Kidney capillary endothelial cell (primary cell): ENCODE measurements at places on chromosomes 2 and 18.

GRCh38 chr2:168692132-168692744, 110.2 kb upstream of the NOSTRIN start:
- no peak for DNase-seq

DNA sequence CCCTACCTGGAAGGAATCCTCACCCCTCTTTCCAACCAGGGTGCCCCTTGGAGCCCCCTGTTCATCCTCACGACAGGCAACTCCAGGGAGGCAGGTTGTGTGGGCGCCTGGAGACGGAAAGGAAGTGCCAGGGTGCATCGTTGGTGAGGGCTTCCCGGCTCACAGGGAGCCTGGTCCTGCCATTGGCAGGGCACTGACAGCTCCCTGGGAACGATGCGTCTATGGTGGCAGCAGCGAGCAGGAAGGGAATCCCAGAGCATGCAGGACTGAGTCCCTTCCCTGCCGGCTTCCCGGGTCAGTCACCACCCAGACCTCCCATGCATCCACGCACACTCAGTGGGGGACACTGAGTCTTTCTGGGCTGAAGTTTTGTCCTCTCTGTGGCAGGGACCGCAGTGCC, 117.6 kb downstream of the INHBB start:
- DNase-seq, result no peak

DNA sequence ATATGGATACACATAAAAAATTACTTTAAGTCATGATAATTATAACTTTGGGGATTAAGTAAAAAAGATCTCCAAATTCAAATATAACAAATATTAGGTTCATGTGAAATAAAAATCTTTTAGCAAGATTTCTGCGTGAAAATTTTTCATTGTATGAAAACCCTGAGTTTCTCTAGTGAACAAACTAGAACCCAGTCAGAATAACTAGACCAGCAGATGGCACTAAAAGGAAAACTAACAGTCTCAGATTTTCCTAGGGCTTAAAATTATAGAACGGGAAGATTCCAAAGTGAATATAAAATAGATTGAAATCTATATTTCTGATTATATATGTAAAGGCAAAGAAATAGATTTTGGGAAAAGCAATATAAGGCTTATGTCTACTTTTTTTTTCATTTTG, 43.3 kb downstream of the TMEM200C start:
- DNase-seq, result no peak

DNA sequence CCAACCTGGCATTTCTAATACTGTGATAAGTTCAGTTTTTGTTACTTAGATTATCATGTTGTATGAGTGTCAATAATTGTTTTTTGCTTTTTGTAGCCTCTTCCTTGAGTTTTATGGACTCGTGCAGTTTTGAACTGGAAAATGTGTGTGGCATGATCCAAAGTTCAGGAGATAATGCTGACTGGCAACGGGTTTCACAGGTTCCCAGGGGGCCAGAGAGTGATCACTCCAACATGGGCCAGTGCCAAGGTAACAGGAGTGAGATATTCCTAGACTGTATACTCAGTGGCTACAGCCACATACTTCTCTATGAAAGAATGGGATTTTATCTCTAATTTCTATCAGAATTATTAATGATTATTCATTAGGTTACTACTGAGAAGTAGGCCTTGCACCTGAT, 18.2 kb downstream of the MEP1B start:
- no peak for DNase-seq

GRCh38 chr2:13193075-13193474, 476.3 kb downstream of the TRIB2 start:
- DNase-seq, result no peak

DNA sequence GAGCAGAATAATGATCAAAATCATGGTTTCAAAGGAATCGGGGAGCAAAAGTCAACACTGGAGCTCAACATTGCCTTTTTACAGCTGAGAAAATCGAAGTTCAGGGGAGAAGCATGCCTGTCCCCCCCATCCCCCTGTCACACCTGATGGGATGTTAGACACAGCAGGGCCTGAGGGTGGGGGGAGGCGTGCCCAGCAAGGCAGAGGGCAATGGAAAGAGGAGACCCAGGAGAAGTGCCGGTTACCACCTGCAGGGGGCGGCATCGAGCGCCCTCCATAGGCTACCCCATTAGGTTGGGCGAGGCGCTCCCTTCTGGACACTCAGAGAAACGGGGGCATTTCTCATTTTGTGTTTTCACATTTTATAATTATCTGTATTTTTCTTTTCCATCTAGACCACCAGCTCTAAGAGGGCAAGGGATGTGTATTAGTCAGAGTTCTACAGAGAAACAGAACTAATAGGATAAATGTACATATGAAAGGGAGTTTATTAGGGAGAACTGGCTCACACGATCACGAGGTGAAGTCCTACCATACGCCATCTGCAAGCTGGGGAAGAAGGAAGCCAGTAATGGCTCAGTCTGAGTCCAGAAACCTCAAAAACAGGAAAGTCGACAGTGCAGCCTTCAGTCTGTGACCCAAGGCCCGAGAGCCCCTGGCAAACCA, 271.3 kb downstream of the LRATD1 start:
- peak; percentile 2 for DNase-seq

- DNase-seq, result no peak
Observed at GRCh38 chr2:39786761-39787522, 7.9 kb upstream of the THUMPD2 start.

GRCh38 chr2:8086357-8086756, 595.5 kb upstream of the ID2 start:
- DNase-seq, result no peak

- DNase-seq, result no peak
Observed at GRCh38 chr18:35267161-35267651, 22.8 kb downstream of the ZSCAN30 start.

- no peak for DNase-seq
Observed at GRCh38 chr2:26849056-26849999, 1.4 kb downstream of the DPYSL5 start.

GRCh38 chr18:73879328-73879727, 268.3 kb downstream of the FBXO15 start:
- no peak for DNase-seq

GRCh38 chr18:56522816-56523215, 115.6 kb downstream of the TXNL1 start:
- DNase-seq, result no peak

- no peak for DNase-seq
Observed at GRCh38 chr2:50207881-50208280, 824.1 kb downstream of the NRXN1 start.

- DNase-seq, result no peak
Observed at GRCh38 chr2:104836841-104837240, 17.1 kb upstream of the POU3F3 start.

GRCh38 chr2:47494267-47495130, 91.5 kb downstream of the MSH2 start:
- DNase-seq, result no peak

- no peak for DNase-seq
Observed at GRCh38 chr2:190891372-190891771, 10.8 kb downstream of the GLS start.

GRCh38 chr2:1607236-1607920, 136.9 kb downstream of the PXDN start:
- DNase-seq, result no peak

DNA sequence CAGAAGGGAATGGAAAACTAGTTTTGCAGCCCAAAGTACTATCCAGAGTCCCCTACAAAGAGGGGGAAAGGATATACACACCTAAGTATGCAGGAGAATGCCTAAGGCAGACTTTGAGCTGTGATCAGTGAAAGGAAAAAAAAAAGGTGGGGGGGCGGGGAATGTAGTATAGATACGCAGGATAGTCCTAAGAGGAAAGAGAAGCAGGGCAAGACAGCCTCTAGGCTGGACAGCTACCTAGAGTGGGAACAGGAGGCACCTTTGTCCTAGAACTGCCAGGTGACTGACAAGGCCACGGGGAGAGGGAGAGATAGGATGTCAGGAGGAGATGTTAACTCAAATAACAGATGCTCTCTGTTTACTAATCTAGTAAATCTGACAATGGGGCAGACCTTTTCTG, 6.0 kb downstream of the REEP1 start:
- DNase-seq, result no peak

GRCh38 chr2:127185705-127186104, 34.4 kb downstream of the CYP27C1 start:
- peak; percentile 56 for DNase-seq

DNA sequence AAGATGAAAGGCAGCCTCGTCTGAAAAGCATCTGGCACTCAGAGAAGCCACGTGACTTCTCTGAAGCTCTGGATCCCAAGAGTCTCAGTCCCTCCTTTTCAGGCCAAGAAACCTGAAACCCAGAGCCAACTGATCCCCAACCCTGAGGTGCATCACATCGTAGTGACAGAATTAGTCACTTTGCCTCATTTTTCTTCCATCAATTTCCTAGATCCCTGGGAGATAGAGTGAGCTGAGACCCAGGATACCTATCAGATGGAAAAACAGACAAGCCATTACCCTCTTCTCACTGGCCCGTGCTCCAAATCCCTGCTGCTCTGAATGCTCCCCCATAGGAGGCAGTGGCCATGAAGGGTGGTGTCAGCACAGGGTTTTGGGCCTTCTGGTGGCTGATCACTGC, 113.1 kb downstream of the ALK start:
- no peak for DNase-seq

DNA sequence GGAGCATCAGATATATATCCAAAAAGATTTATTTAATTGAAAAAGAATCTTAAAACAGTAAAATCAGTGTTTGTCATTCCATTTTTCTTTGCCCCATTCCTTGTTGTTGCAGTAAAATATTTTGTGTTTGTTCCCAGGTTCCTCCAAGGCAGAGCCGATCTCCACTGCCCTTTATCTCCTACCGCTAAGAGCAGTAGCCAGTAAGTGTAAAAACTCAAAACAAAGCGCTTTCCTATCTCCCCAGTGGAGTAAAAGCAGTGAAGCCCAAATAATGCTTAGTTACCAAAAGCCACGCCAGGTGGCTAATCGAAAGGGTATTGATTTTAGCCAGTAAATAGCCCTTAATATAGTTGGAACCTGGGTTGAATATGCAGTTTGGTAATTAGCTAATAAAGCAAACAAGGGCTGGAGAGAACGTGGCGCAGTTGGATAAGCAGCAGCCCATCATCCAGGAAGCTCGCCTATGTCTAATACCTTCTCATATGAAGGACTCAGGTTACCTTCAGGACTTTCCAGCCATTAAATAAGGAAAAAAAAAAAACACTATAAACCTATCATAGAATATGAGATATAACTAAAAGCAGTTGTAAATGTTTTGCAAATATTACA, 12.4 kb upstream of the GPD2 start:
- no peak for DNase-seq

- no peak for DNase-seq
Observed at GRCh38 chr2:269356-270030, 4.7 kb downstream of the ACP1 start.

DNA sequence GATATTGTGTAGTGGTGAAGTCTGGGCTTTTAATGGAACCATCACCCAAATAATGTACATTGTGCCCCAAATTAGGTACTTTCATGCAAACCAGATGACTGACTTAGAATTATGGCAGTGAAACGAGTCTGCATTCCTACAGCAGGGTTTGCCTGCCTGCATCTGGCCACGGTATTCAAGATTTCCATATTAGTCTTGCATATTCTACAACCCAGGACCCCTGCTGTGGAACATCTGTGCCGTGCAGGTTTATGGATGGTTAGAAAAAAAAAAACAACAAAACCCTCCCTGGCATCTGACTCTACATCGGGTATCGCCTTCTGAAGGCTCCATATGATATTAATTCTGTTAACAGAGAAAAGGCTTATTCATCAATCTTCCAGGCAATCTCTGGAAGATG, 394.8 kb downstream of the DCDC2C start:
- DNase-seq, result no peak

DNA sequence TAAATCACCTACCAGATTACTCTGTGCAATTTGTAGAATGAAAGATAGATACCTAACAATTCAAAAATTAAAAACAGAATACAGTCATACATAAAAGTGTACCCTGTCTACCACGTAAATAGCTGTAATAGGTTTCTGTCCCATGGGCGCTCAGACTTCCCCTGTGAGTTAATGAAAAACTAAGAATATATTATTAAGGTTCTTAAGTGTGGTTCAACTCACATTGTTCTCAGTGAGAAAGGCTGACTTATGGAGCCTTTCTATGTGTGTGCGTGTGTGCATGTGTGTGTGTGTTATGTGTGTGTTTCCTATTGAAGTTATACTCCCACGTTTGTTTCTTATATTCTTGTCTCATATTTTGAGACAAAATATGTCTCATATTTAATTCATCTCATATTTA, 114.6 kb upstream of the CD302 start:
- no peak for DNase-seq
